ENCODE measurements at places on chromosomes 13 and 19.

DNA sequence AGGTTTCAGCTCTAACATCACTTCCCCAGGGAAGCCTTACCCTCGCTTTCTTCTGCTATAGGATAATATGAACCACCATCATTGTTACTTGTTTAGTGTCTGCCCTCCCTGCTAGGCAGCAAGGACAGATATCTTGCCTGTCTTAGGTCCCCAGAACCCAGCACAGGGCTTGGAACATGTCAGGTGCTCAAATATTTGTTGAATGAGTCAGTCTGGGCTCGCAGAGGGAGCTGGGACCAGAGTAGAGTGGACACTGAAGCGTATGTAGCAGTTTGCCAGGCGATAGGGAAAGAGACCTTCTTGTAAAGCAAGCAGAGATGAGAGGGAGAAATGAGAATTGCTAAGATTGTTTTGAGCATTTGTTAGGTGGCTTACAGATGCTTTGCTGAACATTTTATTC is 11.7 kb downstream of the BCKDHA start:
- no peak for DNase-seq

GRCh38 chr13:111898956-111899713 is 167.8 kb upstream of the SOX1 start:
- no peak for DNase-seq

GRCh38 chr19:45528744-45529419 is 21.6 kb downstream of the VASP start:
- DNase-seq, result no peak

DNA sequence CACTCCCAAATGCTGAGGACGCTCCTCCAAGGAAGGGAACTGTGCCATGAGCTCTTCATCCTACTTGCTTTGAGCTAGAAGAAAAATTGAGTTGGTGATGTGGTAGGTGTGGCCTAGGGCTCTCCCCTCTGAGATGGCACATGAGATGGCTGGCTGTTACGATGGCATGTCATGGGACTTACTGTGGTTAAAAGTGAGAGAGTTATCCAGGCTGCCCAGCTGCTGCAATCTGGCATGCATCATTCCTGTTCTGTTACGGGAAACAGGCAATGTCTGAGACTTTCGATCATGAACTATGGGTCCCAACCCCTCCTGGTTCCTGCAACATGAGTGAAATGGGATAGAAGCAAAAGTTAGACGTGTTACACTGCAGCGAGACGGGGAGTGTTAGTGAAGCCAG is 93.3 kb upstream of the SLC15A1 start:
- no peak for DNase-seq

GRCh38 chr13:106417467-106418110 is 117.9 kb downstream of the EFNB2 start:
- DNase-seq, result no peak

- DNase-seq, result no peak
Measured at GRCh38 chr19:38193445-38193844, 30.6 kb downstream of the DPF1 start.

GRCh38 chr19:10100163-10100785 is 2.2 kb downstream of the ANGPTL6 start:
- no peak for DNase-seq

DNA sequence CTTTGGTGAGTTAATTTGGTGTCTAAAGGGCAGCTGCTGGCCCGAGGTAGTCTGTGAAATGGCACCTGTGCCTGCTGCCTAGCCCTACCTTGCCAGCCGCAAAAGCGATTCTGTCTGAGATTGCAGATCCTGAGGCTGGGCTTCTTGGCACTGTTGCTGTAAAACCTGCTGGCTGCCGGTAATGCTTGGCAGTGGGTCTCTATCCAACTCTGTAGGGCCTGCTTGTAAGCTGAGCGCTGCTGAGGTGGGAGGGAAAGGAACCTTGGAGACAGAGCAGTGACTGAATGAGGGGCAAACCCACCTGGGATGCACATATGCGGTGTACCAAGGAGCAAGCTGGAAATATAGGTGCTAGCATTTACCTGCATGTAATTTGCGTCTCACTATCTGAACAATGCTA is 11.7 kb downstream of the LCP1 start:
- no peak for DNase-seq

GRCh38 chr13:22372261-22372660 is 701.4 kb downstream of the FGF9 start:
- DNase-seq, result no peak

DNA sequence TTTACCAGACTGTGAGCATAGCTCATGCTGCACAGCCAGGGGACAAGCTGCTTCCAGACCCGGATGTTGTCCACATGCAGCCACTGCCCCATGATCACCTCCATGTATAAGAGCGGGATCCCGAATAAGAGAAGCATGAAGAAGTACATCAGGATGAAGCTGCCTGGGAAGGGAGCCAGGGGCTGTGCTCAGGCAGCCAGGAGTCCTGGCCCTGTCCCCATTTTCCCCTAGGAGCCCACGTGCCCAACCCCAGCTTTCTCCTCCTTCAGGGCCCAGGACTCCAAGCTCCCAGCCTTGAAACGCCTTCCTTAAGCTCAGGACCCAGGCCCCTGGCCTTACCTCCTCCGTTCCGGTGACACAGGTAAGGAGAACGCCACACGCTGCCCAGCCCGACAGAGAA is 69.3 kb downstream of the SLC6A16 start:
- DNase-seq, result no peak

DNA sequence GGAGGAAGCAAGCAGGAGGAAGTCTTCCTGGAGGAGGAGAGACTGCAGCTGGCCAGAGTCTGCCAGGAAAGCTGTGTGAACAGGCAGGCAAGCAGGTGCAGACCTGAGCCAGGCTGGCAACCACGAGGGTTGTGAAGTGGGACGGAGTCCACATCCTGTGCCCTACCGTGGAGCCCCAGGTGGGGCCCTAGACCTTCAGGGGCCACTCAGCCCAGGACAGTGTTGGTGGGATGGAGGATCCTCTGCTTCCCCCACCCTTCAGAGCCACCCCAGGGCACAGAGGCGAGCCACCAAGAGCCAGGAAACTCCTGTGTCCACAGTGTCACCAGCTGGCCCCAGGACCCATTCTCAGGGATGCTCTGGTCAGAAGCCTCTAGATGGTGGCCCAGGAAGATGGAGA is 8.4 kb upstream of the VSTM2B start:
- DNase-seq, result no peak

GRCh38 chr13:28655561-28655960 is 3.4 kb upstream of the POMP start:
- DNase-seq, result no peak

DNA sequence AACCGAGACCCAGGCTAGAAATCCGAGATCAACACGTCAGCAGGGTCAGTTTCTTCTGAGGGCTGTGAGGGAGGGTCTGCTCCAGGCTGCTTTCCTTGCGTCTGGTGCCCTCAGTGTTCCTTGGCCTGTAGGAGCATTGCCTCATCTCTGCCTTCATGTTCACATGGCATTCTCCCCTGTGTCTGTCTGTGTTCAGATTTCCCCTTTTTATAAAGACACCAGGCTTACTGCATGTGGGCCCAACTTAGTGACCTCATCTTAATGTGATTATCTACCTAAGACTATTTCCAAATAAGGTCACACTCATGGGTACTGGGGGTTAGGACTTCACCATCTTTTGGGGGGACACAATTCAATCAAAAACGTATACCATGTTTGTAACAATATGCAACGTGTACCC is 57.2 kb upstream of the C1QTNF9 start:
- no peak for DNase-seq

- no peak for DNase-seq
Measured at GRCh38 chr13:49569993-49570689, 15.2 kb downstream of the RCBTB1 start.

DNA sequence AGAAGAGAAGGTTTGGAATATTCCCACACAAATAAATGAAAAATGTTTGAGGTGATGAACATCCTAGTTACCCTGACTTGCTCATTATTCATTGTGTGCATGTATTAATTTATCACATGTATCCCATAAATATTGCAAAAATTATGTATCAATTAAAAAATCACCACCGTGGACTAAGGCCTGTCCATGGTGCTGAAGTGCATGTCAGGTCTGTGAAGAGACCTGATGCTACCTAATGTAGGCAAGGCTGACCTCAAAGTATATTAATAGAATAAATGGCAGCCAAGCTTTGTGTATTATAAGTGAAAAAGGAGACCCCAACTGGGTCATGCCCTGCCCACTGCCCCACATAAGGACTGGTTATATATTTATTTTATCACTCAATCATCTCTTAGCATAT is 34.4 kb upstream of the ZNF835 start:
- no peak for DNase-seq

GRCh38 chr13:94620286-94620896 is 18.7 kb downstream of the GPR180 start:
- no peak for DNase-seq

DNA sequence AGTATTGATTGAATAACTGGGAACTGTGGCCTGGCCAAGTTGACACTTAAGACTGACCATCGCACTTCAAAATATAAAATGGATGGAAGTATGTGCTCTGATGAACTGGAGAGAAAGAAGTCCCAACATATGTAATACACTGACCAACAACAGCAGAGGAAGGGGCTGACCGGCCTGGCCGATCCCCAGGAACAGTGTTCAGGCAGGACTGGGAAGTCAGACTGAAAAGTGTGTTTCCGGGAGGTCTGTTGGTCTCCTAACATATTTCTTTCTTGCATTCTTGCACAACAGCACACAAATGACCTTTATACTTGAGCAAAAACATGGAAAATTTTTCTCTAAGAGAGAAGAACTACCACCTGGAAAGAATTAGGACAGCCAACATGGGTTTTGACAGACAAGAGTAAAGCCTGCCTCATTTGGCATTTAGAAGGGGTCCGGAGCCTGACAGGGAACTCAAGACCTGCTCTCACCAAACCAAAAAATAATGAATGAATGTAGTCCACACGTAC is 297.8 kb downstream of the OXGR1 start:
- DNase-seq, result no peak

GRCh38 chr13:40221131-40221459 is 445.3 kb downstream of the FOXO1 start:
- no peak for DNase-seq

DNA sequence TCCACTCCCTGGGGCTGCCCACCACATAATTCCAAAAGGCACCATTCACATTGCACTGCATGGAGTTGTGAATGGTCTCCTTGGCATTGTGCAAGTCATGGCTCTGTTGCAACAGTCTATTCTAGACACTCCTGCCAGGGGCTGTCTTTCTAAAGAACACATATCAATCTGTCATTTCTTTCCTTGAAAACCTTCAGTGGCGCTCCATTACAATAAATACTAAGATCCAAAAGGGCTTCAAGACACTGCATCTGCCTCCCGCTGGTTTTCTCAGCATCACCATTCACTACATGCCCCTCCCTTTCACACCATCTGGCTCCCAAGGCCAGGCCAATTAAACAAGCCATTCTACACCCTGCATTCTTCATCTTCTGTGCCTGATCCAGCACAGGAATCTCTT is 32.2 kb upstream of the TM9SF2 start:
- no peak for DNase-seq

GRCh38 chr13:66323745-66324347 is 906.3 kb downstream of the PCDH9 start:
- DNase-seq, result no peak

DNA sequence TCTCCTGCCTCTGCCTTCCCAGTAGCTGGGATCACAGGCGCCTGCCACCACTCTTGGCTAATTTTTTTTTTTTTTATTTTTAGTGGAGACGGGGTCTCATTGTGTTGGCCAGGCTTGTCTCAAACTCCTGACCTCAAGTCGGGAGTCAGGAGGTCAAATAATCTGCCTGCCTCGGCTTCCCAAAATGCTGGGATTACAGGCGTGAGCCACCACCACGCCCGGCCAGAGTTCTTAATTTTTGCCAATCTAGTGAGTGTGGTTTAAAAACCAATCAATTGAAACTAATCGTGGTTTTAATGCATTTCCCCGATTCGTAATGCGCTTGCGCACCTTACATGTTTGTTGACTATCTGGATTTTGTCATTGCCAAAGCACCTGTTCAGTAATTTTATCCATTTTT is 37.0 kb downstream of the SKA3 start:
- no peak for DNase-seq

GRCh38 chr19:51531349-51532315 is at the start of gene SIGLEC6:
Gene SIGLEC6 (minus strand): TSS chr19:51531670. CDS start chr19:51531648, 22 bp downstream.
- DNase-seq, result peak; percentile 61

Measured in NK-92 treated with Interleukin-12 subunit alpha and Interleukin-12 subunit beta, amount 100 ng/mL, for 24 hours (cell line).